Stimulated activated CD8-positive, alpha-beta memory T cell treated with anti-CD3 and anti-CD28 coated beads, Interleukin-12 subunit alpha, Interleukin-12 subunit beta, amount 100 ng/mL, for 4 hours (primary cell): ENCODE measurements at places on chromosomes 2 and 18.

DNA sequence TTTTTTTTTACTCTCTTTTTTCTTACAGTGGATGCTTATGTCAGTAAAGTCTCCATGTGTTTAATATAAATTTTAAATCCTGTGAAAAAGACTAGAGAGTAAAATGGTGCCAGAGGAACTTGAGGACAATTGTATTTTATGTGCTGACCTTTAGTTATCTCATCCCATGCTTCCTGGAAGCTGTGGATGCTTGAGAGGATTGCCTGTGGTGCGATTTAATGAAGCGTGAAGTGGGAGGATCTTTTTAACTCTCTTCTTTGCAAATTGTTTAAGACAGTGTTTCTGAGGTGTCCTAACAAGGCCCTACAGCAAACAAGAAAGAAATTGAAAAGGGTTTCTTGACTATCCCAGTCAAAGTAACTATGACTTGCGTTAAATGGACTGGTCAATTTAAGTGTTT lies 84.2 kb downstream of the DTNA start:
- DNase-seq = no peak

DNA sequence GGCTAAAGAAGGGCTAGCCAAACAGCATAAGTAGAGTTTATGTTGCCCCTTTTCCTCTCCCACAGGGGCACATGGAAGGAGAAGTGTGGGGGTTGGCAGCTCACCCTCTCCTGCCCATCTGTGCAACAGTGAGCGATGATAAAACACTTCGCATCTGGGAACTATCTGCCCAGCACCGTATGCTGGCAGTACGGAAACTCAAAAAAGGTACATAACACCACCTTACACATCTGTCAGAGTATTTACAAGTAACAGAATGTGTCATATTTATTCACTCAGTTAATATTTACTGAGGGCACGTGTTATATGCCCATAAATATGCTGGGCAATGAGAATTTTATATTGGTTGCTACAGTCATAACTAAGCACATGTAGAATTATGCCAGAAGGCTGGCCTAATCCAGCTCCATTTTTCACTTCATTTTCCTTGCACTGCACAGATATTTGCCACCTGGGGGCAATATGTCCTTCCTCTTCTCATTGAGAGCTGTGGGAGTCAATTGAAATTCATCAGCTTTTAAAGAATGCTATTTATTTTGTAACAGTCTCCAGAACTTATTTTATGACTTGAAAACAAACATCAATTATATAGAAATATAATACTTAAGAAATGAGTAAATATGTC lies 150.6 kb downstream of the RTN4 start:
- DNase-seq = no peak

- DNase-seq = no peak
These were observed 183.9 kb downstream of the NBAS start for GRCh38 chr2:15377202-15377601.

GRCh38 chr2:236963631-236964182 lies 122.0 kb upstream of the COPS8 start:
- no peak for DNase-seq

DNA sequence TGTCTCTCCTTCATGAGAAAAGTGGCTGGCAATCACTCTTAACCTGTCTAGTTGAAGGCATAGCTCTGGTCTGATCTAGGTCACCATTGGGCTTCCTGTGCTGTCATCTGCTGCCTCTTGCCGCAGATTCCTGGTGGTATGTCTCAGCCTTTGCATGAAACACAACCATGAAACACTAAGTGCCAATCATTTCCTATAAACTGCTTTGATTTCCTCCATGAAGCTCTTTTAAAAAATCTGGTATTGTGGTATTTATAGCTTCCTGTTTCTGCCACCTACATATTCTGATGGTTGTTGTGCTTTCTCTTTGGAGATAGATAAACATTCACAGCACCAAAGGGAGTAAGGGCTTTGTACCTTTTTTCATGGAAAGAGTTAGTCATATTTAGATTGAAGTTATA lies 120.0 kb upstream of the EPC2 start:
- no peak for DNase-seq

DNA sequence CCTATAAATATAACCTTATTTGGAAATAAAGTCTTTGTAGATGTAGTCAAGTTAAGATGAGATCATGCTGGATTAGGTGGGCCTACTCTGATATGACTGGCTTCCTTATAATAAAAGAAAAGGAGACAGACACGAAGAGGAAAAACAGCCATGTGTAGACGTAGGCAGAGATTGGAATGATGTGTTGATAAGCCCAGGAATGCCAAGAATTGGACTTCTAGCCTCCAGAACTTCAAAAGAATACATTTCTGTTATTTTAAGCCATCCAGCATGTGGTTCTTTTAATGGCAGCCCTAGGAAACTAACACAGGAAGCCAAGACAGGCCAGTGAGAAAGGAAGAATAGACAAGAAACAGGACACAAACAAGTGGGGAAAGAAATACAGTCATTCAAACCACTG lies 68.6 kb downstream of the NYAP2 start:
- DNase-seq = no peak

DNA sequence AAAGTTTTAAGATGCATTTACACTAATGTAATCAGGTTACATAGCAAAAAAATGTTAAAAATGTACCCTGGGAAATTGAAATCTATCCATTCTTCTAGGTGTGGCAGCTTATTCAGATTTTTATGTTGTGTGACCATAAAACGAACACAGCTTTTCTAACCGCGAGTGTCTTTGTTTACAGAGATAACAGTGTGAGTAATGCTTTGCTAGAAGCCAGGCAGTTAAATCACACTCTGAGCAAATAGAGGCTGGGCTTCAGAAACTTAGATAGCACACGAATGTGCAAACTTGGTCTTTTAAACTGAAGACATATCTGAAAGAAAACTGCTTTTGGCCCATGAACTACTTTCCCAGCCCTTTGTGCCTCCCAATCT lies 116.1 kb downstream of the SPTBN1 start:
- DNase-seq = no peak

GRCh38 chr2:85490861-85491755 lies 47.9 kb upstream of the MAT2A start:
- no peak for DNase-seq

DNA sequence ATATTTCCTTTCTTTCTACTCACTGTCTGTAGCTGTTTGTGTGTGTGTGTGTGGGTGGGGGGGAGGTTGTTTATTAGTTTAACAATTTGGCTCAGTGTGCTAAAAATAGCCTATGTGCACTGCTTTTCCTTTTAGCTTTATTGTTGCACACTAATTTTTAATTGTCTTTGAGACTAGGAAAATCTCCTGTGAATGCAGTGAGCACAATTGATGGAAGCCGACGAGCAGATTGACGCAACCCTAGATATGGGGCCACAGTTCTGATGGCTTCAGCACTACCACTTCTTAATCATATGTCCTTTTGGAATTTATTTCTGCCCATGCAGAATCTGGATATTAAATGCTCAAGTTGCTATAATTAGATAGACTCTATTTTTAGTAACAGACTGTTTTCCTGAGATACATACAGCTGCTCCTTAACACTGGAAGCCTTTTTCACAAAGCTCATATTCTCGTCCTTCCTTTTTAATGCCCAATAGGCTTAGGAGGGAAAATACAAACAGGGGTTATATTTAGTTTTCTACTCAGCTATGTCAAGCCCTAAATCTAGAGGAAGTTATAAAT lies 109.1 kb downstream of the IRS1 start:
- no peak for DNase-seq

DNA sequence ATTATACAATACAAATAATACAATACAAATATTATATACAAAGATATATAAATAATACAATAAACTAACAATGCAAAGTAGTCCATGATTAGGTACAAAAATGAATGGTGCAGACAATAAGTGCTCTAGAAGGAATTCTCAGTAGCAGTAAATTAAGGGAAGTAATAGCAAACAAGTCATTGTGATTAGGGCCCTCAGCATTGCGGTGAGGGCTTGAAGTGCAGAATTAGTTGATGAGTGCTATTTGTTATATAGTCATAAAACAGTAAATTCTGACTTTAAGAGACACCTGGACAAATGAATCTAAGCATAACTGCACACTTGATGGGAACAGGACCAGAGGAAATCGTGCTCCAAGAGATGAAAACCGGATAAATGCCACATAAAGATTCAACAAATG lies 74.9 kb downstream of the ANKRD44 start:
- no peak for DNase-seq

GRCh38 chr2:218721934-218722333 lies 11.3 kb downstream of the TTLL4 start:
- DNase-seq = no peak

- no peak for DNase-seq
These were observed 74.8 kb upstream of the SLC66A3 start for GRCh38 chr2:11080253-11081115.

DNA sequence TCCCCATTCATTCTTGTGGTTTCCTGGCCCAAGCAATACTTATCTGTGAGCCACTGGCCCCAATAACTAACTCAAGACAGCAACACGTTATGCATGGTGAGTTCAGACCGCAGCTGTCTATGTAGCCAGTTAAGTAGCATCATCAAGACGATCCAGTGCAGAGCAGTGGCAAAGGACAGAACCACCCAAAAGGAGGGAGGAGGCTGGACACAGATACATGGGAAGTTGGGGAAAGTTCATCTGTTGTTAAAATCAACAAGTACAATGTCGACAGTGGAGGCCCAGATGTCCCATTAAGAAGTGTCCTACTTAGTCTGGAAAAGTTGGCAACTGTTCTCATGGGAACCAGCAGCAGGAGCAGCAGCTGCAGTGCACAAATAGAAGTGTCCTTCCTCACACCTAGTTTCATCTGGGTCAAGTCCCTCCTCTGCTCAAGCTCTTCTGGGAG lies 106.9 kb upstream of the THOC1 start:
- no peak for DNase-seq
